Jurkat, Clone E6-1 (cell line): ENCODE measurements at places on chromosomes 5 and 9.

DNA sequence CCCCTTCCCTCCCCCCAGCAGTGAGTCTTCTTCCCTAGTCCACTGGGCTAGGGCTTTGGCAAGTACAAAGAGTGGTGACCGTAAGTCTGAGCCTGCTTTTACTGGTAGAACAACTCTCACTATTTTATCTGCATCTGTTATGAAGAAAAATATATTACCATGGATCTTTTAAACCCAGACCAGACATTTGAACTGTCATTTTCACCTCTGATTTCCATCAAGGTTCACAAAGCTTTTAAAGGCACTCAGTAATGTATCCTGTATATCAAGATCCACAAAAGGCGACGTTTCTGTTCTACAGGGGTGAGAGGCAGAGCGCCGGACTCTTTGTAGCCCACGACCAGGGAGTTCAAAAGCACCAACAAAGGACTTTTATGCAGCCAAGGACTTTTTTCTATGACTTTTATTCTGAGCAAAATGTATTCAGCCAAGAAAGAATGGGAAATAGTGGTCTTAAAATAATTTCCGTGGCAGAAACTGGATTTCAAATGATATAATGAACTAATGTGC is 388.3 kb downstream of the ANXA1 start:
- no peak for DNase-seq

- no peak for DNase-seq
These were observed 3.5 kb downstream of the GBA2 start for GRCh38 chr9:35745569-35745968.

- no peak for DNase-seq
These were observed 62.0 kb downstream of the USP20 start for GRCh38 chr9:129897263-129897662.

- DNase-seq, result no peak
These were observed 635.4 kb downstream of the NR2F1-AS1 start for GRCh38 chr5:92945605-92946097.

GRCh38 chr9:36828611-36829013 is 205.5 kb downstream of the PAX5 start:
- no peak for DNase-seq

DNA sequence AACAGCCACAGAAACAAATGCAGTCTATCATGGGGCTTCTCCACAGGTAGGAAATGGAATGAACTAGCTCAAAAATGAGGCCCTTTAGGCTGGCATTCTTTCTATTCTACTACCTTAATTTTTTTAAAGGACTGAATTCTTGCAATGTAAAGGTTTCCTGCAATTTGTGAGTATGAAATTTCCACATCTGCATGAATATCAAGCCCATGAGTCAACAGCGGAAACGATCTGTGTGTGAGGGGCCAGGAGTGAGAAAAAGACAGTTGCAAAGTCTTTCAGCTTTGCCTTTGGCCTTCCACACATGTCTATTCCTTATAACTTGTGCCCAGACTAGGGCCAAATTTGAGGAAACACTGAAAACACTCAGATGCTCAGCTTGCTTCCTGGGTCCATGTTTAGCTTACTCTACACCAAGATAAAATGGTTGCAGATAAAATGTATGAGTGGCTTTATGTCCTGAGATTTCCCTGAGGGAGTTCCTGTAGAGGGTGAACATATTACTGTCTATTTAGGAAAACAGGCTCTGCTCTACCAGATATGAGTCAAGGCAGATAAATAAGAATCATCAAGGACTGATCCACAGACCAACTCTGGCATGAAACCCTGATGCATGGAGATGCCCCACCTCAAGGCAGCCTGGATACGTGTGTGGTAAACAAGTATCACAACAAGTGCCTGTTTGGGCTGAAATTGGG is 46.5 kb downstream of the RETREG1 start:
- no peak for DNase-seq

DNA sequence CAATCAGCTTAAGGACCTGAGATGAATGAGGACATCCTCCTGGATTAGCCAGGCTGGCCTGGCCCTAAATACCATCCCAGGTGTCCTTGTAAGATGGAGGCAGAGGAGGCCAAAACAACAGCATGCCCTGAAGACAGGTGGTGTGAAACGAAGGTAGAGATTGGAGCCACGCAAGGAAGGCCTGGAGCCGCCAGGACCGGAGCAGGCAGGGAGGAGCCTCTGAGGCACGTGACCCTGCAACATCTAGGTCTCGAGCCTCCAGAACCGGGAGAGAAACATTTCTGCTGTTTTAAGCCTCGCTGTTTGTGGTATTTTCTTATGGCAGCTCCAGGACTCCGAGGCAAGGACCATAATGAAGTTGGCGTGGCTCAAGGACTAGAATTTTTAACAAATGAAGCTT is 9.7 kb upstream of the COL5A1 start:
- DNase-seq, result no peak

GRCh38 chr9:3457175-3457574 is 68.6 kb downstream of the RFX3 start:
- DNase-seq, result no peak

DNA sequence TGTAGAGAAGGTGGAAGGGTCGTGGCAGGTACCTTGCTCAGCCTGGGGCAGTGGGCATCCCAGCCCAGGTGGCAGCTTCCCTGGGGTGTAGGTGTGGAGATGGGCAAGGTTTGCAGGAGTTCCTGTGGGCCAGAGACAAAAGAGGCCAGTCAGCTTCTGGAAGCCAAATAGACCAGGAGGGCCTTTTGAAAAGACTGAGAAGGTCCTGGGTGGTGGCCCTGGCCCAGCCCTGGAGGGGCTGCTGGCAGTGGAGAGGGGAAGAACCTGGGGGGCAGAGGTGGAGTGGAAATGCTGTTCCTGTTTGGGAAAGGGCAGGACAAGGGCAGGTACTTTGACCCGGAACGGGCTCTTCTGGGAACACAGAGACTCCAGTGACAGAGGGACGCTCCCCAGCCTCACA is 7.0 kb upstream of the IL3 start:
- DNase-seq, result no peak

- no peak for DNase-seq
These were observed 425.6 kb upstream of the BRINP1 start for GRCh38 chr9:119794836-119795235.

DNA sequence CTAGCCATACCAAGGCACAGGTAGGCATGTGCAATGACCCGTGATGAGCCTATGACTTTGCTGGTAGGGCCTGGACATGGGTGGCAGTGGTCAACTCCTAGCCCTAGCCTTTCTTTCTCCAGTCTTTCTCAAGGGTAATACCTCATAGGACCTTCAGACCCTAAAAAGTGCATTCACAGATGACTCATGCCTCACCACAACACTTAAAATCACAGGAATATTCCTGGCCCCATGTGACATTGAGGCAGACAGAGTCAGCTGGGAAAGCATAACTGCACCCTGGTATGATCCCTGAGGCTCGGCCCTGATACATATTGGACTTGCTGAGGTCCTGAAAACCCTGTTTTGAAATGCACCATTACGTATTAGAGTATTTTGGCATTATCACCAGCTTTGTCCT is 449.5 kb downstream of the HINT1 start:
- DNase-seq, result no peak

- DNase-seq, result no peak
These were observed 349.2 kb upstream of the MEF2C start for GRCh38 chr5:89232139-89232603.

DNA sequence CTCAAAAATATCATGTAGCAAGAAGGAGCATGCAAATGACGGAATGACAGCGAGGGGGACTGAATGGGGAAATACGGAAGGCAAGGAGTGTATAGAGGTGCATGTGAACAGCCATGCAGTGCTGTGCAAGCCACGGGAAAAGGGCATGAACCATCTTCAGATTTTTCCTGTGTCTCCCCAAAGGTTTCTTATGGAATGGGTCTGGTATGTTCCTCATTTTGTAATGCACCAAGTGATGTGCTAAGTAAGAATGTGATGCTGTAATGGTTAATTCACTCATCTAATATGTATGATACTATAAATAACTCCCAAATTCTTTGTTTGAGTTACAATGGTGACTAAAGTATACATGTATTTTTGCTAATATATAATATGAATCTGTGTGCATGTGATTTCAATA is 99.0 kb upstream of the DAB2 start:
- no peak for DNase-seq

- no peak for DNase-seq
These were observed 1510.1 kb downstream of the MAT2B start for GRCh38 chr5:165015547-165015946.

- DNase-seq, result no peak
These were observed 42.5 kb upstream of the PHF2 start for GRCh38 chr9:93533863-93534262.

DNA sequence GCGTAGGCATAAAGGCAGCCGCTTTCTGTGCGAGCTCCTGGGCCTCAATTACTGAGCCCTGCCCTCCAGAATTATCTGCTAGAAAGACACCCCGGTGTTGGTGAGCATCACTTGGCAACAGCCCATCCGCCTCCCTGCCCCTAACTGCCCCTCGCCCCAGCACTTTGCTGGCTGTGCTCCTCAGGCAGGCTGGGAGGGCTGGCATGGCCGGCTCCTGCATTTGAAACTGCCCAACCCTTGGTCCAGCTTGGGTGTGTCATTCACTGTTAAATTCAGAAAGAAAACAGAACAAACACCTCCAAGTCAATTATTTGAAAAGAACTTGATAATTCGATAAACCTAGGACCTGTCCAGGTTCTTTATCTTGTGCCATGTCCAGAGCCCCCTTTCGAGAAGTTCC is 334.2 kb downstream of the IRX2 start:
- DNase-seq, result no peak

DNA sequence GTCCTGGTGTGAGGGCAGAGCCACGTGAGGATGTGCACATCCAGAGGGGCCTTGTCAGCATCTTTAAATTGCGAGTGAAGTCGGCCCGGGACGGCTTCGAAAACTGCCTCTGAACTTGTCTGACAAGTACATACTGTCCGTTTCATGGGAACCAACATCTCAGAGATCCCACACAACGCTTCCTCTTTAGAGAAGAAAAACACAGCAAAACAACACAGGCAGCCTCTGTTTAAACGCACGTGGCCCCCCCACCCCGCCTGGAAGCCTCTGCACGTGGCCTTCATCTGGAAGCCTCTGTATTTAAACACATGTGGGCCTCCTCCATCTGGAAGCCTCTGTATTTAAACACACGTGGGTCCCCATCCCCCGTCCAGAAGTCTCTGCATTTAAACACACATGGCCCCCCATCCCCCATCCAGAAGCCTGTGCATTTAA is 29.2 kb downstream of the CEP72 start:
- DNase-seq, result no peak

DNA sequence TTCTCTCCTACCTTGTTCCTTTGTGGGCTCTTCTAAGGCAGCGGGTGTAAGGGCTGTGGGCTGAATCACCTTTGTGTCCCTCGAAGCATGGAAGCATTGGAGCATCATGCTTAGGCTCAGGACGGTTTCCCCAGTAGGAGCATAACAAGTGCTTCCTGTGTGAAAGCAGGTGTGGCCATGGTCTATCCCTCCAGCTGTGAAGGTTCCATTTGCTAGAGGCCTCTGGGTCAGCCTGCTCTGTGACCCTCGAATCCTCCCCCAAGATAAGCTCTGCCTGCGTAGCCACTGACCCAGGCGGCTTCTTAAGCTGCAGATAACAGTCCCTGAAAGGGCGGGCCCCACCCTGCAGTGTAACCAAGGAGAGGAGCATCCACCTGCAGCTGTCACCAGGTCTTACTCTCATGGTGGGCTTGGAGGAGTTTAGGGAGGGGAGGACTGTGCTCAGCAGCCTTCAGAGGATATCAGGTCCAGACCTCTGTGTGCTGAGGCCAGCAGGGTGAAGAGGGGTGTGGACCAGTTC is 8.4 kb upstream of the NDST1 start:
- DNase-seq, result no peak
